ENCODE measurements at places on chromosomes 3 and 15. TPM values are rescaled to one million over a fixed set of nuclear protein-coding genes. Genes with fewer than 3 reads are reported as not detected.

TERC gene
- 589 TPM for total RNA-seq

CCRL2 gene
- not detected for total RNA-seq

DUOXA2 gene
- total RNA-seq = not detected

SLC2A2 gene
- not detected for total RNA-seq

CHRNA5 gene
- 7.6 TPM for total RNA-seq

Data from melanocyte of skin (primary cell).